Activated T-helper 1 cell treated with anti-CD3 and anti-CD28 coated beads, Interleukin-12 subunit alpha, Interleukin-12 subunit beta, Interleukin-2, Interleukin-4 antibody, amounts not matched to agents 30 ng/mL and 10 ng/mL and 1 ng/mL, durations not matched to agents 14 hours and 24 hours and 36 hours (primary cell): ENCODE measurements at places on chromosomes 4 and X. TPM values are rescaled to one million over a fixed set of nuclear protein-coding genes. Genes with fewer than 3 reads are reported as not detected.
A peak's percentile ranks its signal among the peaks of the same experiment; 100 is the strongest.

GRCh38 chr4:100819505-100819904 lies 301.7 kb upstream of the EMCN start:
- DNase-seq = no peak

DNA sequence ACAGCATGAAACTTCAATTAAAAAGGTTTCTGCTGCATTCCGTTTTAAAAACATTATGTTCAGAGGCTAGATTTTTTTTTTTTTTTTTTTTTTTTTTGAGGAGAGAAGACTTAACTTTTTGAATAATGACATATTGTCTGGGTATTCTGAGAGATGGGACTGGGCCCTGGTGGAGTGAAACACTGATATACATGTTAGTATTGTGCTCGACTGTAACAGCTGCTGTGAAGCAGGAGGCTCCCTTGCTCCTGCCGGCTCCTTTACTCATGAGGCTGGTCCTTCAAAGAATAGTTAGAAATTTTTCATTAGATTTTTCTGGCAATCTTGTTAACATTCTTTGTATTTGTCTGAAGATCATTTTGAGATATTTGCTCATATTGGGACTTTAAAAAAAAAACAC lies 73.3 kb downstream of the TMEM131L start:
- DNase-seq = no peak

GRCh38 chr4:10013722-10014121 lies 7.6 kb downstream of the SLC2A9 start:
- DNase-seq = peak; percentile 25

NPY2R gene
- total RNA-seq = not detected in 2 replicates

DNA sequence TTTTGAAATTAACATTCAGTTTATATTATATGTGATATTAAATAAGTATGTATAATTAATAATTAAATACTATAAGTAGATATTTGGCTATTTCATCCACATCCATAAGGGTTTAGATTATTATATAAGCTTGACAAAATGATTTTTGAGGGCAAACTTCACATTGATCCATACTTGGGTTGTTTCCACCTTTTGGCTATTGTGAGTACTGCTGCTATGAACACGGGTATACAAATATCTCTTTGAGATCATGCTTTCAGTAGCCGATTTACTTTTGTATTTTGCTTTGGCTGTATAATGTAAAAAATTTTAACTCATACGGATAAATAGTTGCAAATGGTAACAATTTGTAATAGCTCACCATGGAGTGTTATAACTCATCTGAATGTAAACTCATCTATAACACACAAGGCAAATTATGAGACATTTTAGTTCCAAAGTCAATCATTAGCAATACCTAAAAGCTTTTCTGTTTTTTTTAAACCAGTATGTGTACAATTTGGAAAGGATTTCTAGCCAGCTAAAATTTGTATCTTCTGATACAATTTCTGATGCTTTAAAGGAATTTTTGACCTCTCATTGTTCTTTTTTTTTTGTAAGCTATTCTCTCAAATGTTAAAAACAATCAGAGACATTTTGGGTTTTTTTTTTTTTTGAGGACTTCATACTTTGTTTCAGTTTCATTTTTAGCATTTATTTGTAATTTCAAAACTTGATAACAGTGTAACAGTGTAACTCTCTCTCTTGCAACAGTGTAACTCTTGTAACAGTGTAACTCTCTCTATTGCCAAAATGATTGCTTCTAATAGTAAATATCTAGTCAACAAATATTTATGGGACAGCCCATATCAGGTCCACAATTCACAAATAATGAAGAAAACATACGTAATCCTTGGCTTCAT lies 51.8 kb upstream of the ARX start:
- no peak for DNase-seq

GRCh38 chrX:103151799-103152198 lies 58.9 kb upstream of the NXF3 start:
- no peak for DNase-seq

DNA sequence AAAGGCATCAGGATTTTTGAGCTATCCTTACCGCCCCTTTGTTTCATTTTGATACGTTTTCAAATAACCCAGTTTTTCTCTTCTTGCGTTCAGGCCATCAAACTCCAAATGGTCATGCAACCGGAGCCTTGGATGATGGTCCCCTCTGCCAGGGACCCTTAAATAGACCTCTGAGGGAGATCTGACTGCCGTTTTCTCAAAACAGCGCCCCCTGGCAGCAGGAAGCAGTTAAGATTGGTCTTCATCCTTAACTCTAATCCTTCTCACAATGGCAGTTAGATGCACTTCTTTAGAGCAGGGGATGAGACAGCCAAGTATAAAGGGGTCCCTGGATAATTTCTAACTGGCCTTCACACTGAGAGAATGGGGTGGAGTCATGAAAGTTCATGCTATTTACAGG lies 525.0 kb upstream of the SPANXN1 start:
- no peak for DNase-seq

L1CAM gene
- 1.7 and 3.3 TPM in 2 replicates for total RNA-seq

DNA sequence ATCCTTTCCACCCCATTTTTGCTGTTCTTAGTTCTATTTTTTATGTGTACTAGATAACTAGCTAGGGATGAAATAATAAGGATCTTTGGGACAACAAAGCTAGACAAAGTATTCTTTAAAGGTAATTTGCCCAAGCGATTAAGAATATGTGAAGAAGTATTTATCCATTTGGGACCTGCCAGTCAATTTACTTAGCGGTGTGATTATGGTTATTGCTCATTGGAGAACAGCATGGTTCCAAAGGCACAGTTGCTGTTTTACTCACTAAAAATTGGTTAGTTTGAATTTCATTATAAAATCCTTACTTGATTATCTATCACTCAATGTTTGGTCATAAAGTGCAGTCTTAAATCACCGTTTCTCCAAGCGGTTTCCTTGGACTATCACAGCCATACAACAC lies 124.1 kb downstream of the SNCA start:
- no peak for DNase-seq

DNA sequence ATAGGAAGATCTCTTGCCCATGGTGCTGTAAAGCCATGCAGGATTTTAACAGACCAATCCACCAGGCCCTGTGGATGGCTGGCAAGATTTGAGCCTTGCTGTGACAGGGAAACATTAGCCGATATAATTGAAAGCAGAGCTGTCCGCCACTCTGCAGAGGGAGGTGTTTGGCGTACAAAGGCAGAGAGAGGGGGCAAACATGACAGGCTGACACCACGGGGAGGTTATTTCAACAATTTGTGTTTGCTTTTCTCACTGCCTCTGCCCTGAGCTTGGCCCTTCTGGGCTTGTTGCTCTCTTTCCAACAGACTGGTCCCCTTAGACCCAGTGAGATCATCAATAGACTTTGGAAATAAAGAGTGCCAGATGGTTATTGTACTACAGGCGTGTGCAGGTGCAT lies 59.4 kb downstream of the CLNK start:
- DNase-seq = no peak

SMIM20 gene
- total RNA-seq = 19.2 and 21.5 TPM in 2 replicates

DNA sequence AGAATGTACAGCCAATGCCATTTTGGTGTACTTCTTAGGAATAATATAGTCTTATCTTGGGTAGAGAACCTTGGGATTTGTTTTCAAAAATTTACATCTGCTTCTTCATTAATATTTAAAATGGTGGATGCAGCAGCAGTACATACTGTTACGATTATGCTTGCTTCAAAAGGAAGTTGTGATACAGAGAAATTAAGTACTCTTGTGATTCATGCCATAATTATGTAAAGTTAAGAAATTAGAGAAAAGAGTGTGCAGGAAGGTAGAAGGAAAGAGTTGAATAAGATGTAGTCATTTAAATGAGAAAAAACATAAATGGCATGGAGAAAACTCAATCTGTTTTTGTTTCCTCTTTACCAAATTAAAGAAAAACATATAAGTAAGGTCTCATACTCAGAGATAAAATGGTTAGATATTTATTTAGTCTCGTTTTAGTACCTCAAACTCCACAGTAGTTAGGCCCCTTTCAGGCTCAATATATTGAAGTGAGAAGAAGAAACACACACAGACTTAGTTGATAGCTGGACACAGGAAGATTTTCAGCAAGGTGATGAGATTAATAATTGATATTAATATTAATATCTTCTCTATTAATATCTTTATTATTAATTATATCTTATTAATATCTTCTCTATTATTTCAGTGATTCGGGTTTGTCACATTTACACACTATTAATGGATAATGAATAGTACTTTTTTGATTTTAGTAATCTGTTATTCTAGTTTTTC lies 70.1 kb upstream of the HPGD start:
- no peak for DNase-seq

DNA sequence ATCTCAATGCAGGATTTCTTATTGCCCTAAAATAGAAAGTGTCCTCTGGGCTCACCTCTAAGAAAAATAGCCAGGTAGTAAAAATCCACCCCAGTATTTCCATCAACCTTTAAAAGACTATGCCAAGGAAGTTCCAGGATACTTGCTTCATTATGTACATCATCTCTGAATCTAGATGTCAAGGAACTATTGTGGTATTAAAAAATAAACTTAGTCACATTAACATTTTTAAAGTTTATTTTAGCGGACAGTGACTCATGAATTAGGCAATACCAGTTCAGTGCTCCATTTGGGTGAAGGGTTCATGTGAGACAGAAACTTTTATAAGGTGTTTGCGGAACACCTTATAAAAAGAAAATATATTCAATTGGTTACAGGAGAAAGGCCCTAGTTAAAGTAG lies 209.2 kb downstream of the ADAM29 start:
- DNase-seq = no peak

GRCh38 chr4:138204507-138204906 lies 37.6 kb downstream of the SLC7A11 start:
- DNase-seq = no peak

- DNase-seq = no peak
Observed at GRCh38 chrX:150625875-150626274, 57.5 kb downstream of the MTM1 start.

FGF16 gene
- total RNA-seq = not detected in 2 replicates

PPP2R3B gene
- 43.2 and 44.1 TPM in 2 replicates for total RNA-seq

DNA sequence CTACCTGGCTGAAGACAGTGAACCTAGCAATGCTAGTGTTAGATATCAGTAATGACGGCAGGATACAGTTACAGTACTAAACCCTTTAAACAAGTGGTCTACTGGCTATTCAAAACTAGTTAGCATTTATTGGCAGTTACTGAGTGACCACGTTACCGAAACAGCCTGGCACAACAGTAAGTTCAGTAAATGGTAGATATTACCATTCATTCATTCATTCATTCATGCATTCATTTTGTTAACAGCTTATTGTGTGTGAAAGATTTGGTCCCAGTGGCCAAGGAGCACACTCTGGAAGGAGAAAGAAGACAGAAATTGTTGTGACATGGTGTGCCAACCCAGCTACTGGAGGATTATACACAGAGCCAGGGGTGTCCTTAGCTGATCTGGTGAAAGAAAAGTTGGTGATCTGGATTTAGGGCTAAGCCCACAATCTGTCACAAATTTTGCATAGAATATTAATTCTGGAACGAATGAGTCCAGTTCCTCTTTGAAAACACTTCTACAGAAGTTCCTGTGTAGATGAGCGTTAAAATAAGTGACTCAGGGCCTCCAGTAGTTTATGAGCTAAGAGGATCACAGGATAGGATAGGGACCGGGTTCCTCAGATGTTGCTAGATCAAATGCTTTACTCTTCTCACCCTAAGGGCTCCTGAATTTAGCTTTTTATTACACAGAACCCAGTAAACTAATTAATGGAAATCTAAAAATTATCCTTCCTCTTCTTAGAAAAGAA lies 179.1 kb downstream of the CBR4 start:
- DNase-seq = no peak

DNA sequence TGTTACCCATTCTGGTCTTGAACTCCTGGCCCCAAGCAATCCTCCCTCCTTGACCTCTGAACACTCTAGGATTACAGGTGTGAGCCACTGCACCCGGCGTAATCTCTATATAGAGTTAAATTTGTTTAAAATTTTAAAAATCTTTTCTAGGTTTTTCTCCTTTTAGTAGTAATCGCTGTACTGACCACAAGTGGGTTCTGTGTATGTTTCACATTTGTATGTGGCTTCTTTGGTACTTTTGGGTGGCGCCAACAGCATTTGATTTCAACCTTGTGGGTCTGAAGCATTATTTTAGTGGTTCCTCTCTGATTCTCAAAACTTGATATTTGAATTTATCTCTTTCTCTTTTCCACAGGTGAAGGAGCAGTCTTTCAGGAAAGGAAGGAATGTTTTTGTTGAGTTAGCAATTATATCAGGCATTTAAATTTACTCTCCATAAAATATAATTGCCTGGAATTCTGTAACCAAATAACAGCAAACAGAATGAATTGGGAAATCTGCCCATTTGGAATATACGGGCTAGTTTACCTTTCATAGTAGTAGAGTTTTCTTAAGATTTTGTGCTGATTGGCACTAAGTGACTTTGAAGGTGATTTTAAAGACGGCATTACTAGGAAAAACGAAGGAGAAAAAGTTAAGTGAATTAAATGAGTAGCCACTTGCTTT lies 29.5 kb downstream of the ARHGAP10 start:
- DNase-seq = no peak

DNA sequence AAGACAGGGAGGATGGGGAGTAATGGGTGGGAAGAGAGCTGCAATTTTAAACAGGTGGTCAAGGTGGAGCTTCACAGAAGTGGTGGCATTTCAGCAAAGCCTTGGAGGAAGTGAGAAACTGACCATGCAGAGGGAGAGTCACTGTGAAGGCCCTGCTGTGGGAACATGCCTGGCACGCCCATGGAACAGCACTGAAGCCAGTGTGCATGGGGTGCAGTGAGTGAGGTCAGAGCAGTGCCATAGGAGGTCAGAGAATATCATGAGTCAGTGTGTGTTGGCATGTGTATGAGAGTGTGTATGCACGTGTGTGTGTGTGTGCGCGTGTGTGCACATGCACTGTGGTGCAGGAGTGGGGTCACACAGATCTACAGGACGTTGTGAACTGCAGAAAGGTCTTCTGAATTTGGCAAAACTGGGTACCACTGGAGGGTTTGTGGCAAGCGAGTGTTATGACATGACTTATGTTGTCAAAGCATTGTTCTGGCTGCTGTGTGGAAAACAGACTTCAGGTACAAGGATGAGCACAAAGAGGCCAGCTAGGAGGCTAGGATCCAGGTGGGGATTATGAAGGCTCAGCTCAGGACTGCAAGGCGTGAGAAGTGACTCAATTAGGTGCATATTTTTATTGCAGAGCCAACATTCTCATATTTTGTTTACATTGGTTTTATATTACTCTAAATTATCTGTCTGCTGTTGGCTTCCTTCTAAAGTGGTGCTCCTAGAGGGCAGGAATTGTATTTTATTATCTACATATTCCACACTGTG lies 34.0 kb downstream of the ZNF827 start:
- no peak for DNase-seq

MGST2 gene
- 22.4 and 23.0 TPM in 2 replicates for total RNA-seq

DNA sequence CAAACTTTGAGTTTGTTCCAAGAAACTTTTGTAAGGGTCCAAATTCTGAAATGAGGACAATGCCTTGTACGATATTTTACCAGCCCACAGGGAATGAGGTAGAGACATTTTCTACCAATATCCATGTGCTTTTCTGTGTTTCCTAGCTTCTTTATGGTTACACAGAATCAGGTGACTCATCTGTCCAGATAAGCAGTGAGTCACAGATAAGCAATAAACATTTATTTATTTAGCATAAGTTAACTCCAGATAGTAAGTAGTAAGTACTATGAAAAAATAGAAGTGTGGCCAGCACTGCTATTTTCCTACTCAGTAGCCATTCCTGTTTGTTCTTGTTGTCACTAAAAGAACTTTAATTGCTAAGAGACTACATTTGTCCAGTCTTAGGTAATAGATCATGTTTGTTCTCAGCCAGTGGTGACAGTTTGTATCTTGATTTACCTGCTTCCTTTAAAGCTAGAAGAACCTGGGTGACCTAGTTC lies 7.4 kb downstream of the AFF1 start:
- no peak for DNase-seq
